ENCODE measurements at places on chromosomes 6 and 20.

DNA sequence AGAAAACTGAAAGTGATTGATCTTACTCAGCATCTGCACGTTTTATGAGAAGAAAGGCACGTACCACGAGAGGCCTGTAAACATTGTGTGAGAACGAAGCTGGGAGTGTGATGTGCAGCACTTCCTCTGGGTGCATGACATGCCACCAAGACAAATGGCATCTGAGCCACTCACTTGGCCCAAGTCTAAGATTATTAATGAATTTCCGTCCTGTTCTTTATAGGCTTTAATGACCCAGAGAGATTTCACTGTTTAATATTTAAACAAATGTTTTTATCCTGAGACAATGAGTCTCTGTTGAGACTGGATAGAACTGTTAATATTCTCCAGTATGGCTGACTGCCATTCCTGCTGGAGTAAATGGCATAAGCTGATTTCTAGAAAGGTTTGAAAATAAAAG lies 172.6 kb upstream of the PHACTR1 start:
- no peak for DNase-seq

DNA sequence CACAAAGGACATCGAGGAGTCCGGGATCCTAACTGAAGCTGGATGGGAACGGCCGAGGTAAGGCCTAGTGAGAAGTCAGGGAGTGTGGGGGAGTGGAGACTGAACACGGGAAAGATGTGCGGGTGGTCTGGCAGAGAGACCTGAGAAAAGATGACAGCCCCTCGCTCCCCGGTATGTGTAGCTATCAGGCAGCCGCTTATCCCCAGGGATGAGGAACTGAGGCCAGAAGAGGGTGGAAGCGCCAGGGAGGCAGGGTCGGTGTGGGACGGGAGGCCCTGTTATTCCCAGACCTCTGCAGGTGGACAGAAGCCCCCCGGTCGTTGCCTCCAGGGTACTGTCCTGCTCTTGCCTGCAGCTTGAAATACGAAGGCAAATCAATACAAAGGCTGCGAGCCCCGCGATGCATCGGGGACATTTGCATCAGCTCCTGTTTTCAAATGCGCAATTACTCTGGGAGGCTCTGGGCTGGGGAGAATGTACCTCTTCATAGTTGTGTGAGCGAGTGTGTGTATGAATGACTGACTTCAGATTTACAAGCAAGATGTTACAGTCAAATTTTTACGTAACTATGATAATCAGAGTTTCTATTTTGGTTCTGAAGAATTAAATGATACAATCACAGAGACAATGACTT lies 221.3 kb downstream of the QKI start:
- no peak for DNase-seq

GRCh38 chr20:60727425-60727824 lies 524.6 kb upstream of the CDH4 start:
- DNase-seq, result no peak

GRCh38 chr20:8356806-8357205 lies 224.7 kb downstream of the PLCB1 start:
- no peak for DNase-seq

DNA sequence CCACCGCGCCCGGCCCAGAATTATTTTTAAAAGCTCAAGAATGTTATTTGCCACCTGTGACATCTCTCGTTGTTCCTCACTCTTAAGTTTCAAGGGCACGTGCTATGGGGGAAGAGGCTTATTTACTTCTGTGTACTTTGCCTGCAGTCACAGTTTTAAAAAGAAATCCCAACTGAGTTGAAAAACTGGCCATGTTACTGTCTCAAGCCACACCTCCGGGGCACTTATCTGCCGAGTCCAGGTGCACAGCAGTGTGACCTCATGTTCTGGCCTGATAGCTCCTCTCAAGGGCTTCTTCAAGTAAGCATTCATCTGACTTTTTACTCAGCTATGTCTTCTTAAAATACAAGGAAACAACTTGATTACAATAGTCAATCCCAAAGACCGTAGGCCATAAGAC lies 34.5 kb downstream of the SHLD1 start:
- DNase-seq, result no peak

GRCh38 chr6:63923139-63923739 lies 287.6 kb downstream of the PHF3 start:
- no peak for DNase-seq

DNA sequence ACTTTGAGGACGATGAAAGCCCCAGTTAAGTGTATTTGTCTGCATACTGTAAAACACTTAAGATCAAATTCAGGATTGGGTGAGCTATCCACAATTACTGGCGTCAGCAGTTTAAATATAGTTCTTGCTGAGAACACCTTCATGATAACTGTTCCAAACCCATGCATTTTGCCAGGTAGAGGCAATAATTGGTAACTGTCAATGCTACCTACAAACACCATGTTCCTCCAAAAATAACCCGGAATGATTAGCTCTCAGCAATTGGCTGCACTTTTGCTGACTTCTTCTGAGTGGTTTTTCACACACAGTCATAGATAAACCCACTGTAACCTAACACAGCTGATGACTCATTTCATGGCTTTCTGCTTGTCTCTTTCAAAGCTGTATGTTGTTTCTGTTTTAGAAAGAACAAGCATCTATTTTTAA lies 1358.6 kb upstream of the GJE1 start:
- peak; percentile 44 for DNase-seq

DNA sequence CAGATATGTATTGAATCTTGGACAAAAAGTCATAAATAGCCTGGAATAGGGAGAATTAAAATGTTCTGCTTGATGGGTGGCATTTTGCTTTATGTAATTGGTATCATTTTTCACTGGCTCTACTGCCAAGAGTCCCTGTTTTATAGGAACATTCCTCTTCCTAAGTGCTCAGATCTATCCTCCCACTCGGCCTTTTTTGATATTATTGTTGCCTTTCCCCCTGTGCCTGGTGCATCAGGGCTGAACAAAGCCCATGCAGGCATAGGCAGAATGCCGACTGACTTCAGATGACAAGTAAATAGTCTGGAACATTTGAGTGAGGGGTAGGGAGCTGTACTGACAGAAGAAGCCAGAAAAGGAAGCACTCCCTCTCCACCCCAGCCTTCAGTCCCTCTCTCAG lies 127.0 kb downstream of the PKHD1 start:
- no peak for DNase-seq

GRCh38 chr6:21273451-21273850 lies 320.1 kb upstream of the SOX4 start:
- DNase-seq, result no peak

GRCh38 chr20:49775229-49775693 lies 37.4 kb upstream of the SLC9A8 start:
- no peak for DNase-seq

DNA sequence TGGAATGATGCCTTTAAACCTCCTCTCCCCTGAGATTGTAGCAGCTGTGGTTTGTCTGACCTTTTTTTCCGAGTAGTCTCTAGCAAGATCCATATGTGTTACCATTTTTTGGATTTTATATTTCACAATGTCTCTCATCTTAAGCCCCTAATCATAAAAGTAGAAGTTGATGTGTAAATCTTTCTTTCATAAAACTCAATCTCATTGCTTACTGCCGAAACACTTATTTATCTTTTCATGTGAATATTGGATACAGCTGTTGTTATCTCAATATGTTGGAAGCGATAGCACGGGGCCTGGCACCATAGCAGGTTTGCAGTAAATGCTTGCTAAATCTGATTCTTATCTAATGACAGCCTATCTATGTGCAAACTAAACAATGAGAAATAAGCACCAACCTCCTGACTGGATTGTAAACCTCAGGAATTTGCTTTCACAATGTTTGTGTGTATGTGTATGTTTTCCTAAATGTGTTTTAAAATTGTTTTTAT lies 14.2 kb downstream of the SMPDL3A start:
- DNase-seq, result peak; percentile 88

DNA sequence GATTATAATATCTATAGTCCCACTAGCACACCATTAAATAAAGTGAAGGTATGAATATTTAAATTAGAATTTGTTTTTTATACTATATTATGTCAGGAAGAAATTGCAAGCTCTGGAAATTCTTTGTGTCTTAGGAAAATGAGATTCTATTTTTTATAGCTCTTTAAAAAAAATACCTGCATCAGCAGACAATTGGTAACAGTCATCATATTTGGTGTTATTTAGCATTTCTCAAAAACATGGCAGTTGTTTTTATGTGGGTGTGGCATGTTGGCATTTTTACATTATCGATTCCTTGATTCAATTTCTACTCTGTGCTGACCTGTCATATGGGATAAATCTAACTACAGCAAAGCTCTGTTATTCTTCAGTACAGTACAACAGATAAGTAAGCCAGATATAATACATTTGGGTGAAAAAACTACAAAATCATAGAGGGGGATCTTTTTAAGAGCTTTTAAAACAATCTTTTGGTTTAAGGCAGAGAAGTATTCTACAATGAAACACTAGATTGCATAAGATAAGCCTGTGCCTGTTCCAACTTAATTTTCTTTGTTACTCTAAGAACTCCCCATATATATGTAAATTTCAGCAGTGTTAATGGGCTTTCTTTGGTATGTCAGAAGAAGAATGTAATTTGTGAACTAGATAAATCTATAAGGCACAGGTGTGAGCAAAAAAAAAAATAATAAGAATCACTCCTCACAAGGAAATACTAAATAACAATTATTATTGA lies 71.5 kb downstream of the LAMA2 start:
- DNase-seq, result no peak

DNA sequence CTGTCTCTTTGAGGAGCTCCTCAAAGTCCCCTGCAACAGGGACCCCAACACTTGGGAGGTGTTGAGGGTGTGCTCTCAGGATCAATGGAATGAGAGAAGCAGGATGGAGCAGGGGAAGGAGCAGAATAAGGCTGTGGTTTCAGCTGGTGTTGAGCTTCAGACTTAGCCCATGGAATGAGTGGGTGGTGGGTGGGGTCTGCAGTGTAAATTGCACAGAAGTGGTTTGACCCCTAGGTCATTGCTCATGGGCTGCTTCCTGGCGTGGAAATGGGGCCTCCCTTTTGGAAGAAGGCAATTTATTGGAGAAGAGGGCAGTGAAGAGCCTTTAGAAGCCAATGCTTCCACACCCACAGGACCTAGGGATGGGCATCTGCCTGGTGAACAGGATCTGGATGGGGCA lies 37.0 kb upstream of the KCNG1 start:
- no peak for DNase-seq

DNA sequence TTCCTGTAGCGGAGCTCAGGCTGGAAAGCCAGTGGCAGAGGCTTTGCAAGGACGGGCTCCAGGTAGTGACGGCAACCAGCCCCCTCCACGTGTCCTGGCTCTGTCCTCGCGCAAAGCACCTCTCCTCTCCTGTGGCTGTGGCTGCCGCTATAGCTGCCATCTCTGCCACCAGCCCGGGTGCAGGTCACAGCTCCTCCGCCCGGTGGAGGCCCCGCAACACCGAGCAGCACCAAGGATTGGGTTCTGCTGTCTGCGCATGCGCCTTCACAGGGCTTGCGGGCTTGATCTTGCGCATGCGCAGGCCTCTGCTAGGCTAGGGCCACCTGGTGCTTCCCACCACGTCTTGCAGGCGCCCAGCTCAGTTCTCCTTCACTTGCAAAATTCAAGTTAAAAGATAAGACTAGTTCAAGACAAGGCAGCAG lies 625.4 kb downstream of the QKI start:
- no peak for DNase-seq

- no peak for DNase-seq
Observed at GRCh38 chr20:8777911-8778310, 291.0 kb upstream of the PLCB4 start.

- DNase-seq, result no peak
Observed at GRCh38 chr6:89834884-89835792, 5.5 kb downstream of the CASP8AP2 start.

GRCh38 chr6:113632220-113632864 lies 224.8 kb upstream of the MARCKS start:
- peak; percentile 86 for DNase-seq

DNA sequence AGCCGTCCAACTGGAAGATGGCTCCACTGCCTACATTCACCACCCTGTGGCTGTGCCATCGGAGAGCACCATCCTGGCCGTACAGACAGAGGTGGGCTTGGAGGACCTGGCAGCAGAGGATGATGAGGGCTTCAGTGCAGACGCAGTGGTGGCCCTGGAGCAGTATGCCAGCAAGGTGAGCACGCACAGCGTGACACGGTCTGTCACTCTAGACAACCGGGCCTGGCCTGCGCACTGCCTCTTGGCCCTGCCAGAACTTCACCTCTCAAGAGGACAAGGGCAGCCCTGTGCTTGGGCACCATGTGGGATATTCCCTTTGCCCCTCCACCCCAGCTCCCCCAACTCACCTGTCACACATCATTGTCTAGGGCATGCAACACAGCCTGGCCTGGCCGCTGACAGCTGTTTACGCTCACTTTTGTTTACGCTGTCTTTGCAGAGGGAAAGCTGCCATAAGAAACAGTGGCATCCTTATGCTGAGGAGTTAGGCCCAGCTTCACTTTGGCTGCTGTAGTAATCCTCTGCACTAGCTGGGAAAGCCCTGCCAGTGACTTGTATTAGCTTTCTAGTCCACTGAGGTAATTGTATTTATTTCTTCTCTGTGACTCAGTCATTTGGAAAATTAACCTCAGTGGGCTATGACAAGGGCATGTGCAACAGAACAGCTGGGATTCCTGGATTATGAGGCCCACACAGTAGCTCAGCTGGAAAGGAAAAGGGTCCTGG lies 9.8 kb upstream of the DEF6 start:
- DNase-seq, result no peak

- no peak for DNase-seq
Observed at GRCh38 chr20:61436283-61436666, 184.2 kb downstream of the CDH4 start.

- no peak for DNase-seq
Observed at GRCh38 chr20:57065646-57066045, 200.8 kb downstream of the BMP7 start.

- no peak for DNase-seq
Observed at GRCh38 chr20:10674684-10675449, 1.1 kb upstream of the JAG1 start.

DNA sequence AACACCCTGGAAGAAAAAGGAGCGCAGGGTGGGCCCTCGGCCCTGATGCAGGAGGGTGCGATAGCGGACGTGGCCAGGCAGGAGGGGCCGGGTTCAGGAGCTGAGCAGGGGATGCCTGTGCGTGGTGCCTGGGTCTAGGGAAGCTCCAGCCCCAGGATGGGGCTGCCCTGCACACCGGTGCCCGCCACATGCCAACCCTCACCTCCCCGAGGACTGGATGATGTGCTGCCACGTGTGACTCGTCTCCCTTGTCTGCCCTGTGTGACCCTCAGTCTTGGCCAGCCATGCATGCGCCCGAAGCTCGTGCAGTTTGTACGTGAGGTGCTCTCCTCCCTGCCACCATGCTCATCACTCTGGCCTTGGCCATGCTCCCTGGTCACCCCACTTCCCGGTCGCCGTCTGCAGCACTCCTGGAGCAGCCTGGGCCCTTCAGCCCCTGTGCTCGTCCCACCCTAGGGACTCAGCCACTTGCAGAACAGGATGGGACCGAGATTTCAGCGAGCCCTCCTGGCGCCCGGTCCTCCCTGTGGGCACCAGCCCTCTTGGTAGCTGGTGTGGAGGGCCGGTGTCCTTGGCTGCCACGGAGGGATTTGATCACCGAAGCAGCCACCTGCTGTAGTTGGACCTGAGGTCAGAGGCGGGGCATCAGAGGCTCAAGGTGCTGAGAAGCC lies 4.3 kb upstream of the COL20A1 start:
- DNase-seq, result no peak

DNA sequence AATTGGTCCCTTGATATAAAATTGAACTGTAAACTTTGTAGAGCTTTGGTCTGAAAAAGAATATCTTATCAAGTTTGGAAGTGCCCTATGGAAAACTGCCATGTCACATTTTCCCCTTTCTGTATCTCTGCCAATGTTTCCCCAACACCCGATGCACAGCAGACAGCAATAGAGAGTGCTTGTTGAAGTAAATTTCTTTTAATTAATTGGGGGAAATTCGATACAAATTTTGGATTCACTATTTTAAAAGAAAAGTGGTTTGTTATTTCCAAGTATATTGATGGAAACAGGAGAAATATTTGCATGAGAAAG lies 208.1 kb downstream of the OGFRL1 start:
- no peak for DNase-seq

- peak; percentile 52 for DNase-seq
Observed at GRCh38 chr20:3980260-3981131, 34.9 kb downstream of the RNF24 start.
